SHP77 (cell line): ENCODE measurements at places on chromosomes 1 and 21.

GRCh38 chr1:185420588-185421081 lies 103.6 kb upstream of the IVNS1ABP start:
- no peak for DNase-seq

DNA sequence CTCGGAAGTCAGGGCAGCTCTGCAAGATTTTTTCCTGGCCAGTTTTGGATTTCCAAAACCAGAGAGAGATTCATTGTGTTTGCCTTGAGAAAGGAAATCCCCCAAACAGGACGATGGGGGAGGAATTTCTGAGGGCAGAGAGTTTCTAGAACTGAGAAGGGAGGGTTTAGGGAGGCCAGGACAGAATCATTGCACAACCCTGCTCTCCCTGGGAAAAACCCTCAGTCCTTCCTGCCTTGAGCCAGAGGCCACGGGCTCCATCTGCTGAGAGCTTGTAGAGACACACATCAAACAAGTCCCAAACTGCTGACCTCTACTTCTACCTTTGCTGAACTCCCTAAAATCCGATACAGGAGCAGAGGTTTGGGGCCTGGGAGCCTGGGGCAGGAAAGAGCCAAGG lies 99.7 kb downstream of the NMNAT2 start:
- no peak for DNase-seq

- no peak for DNase-seq
These were observed 13.8 kb downstream of the PIP5K1A start for GRCh38 chr1:151211972-151212705.

DNA sequence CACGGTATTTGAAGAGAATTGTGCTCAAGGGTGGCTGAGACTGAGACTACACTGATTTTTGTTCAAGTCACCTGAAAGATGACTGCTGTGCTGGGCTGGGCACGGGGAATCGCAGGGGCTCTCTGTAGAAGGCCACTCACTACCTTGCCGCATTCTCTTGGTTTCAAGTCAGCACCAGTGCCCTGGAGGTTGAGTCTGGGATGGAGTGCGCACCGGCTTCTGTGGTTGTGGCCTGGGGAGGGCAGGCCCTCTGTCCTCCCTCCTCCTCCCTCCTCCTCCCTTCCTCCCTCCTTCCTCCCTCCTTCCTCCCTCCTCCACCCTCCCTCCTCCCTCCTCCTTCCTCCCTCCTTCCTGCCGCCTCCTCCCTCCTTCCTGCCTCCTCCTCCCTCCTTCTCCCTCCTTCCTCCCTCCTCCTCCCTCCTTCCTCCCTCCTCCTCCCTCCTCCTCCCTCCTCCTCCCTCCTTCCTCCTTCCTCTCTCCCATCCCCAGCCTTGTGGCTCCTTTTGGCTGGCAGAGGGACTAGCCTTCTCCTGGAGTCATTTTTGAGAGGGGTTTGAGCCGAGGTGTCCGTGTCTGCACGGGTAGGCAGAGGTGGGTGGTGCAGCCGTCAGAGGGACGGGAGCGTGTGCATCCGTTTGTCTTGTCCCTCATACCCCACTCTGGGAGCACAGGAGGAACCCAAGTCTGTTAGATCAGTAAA lies 9.5 kb downstream of the RER1 start:
- DNase-seq: no peak
